ENCODE measurements at places on chromosomes 1 and 21. TPM values are rescaled to one million over a fixed set of nuclear protein-coding genes. Genes with fewer than 3 reads are reported as not detected.
A peak's percentile ranks its signal among the peaks of the same experiment; 100 is the strongest.

GRCh38 chr1:111906111-111906510 is 83.4 kb downstream of the KCND3 start:
- no peak for DNase-seq
- H3K27me3 ChIP-seq = peaks cover 31% of the 10 kb centered on the region
- H3K4me3 ChIP-seq = no peak overlapping the region
- no peaks in the 10 kb centered on the region for H3K36me3 ChIP-seq

DNA sequence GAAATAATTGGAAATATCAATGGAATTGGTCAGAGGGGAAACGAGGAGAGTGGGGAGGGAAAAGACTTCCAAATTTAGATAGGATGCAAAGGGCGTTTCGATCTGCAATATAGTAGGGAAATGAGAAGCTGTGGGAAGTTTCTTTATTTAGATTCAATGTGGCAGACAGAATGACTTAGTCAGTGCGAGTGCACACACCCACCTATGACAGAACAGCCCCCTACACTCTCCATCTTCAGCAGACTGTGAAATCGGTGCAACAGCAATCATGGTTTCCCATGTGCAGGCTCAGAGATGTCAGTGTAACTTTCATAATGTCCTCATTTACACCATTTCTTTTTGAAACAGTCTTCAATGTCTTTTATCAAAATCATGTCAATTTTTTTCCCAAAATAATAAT is 46.0 kb downstream of the DIP2A start:
- H3K27me3 ChIP-seq = no peaks in the 10 kb centered on the region
- no peaks in the 10 kb centered on the region for H3K4me1 ChIP-seq
- no peak for DNase-seq
- no peak overlapping the region for H3K4me3 ChIP-seq
- H3K36me3 ChIP-seq = peaks cover 33% of the 10 kb centered on the region

DNA sequence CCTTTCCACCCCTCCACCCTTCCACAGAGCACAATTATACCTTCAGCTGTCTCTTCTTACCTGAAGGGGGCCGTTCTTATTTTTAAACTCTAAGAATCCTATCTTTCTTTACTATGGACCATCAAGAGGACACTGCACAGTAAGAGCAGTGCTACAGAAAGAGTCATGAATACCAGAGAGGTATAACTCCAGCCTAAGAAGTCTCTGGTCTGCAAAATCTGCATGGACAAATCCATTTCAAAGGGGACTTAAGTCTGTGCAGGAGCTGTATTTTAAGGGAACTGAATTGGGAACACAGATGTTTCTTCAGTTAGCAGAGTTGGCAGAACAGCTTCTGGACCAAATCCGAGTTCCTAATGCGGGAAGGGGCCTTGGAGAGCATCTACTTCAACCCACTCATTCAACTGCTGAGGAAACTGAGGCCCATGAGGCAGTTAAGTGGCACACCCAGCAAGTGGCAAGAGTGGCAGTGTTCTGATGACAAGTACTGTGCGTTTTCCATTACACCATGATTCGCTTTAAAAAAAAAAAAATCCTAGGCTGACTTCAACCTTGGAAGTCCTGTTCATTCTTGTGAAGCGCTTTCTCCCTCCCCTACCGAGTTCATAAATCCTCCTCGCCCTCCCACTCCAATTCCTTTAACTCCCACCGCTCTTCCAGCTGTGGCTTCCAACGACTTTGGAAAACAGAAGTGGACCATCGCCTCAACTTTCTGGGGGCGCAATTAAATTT is 1.8 kb downstream of the PLPP3 start:
- H3K4me3 ChIP-seq = peak overlapping the region; percentile 96
- H3K27ac ChIP-seq = peak overlapping the region; percentile 90
- no peaks in the 10 kb centered on the region for H3K27me3 ChIP-seq

- no peak overlapping the region for H3K4me3 ChIP-seq
- no peak overlapping the region for H3K27ac ChIP-seq
- no peaks in the 10 kb centered on the region for H3K4me1 ChIP-seq
- H3K36me3 ChIP-seq = no peaks in the 10 kb centered on the region
- no peaks in the 10 kb centered on the region for H3K27me3 ChIP-seq
Observed at GRCh38 chr1:105585791-105586190, 1470.7 kb upstream of the PRMT6 start.

DNA sequence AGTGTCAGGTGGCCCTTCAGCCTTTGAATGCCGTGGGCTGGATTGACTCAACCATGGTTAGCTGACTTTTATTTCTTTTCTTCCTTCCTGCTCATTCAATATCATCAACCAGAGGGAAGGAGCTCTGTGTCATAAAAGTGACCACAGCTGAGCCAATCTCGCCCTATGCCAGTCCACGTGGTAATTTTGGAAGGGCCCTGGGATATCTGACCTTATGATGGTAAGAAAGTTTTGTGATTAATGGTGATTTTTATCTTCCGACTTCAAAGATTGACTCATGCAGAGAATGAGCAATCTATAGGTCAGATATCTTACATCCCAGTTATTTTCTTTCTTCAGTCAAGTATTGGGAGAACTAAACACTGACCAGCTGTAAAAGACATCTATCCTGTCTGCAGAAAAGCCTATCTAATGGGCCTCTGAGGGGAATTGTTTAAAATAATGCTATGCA is 170.3 kb downstream of the ZC3H11B start:
- H3K27me3 ChIP-seq = no peaks in the 10 kb centered on the region
- H3K4me1 ChIP-seq = peaks cover 10% of the 10 kb centered on the region
- H3K27ac ChIP-seq = no peak overlapping the region

- H3K27ac ChIP-seq = no peak overlapping the region
- DNase-seq = peak; percentile 8
- H3K36me3 ChIP-seq = no peaks in the 10 kb centered on the region
Observed at GRCh38 chr1:53573931-53574330, 114.7 kb downstream of the DMRTB1 start.

DNA sequence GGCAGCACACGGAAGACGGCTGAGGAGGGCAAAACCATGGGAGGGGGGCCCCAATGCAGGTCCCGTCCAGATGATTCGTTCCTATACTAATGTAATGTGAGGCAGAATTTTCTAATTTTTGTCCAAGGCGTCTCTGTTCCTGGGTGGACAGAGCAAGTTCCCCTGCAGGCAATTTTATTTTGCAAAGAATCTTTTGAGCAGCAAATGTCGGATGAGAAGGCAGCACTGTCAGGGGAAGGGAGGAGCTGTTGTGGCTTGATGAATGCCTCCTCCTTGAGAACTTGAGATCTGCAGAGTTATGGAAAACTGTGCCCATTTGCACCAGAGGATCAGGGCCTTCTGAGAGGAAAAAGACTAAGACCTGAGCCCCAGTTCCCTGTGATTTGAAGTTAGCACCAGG is 17.3 kb downstream of the SLC1A7 start:
- H3K27me3 ChIP-seq = no peaks in the 10 kb centered on the region
- peaks cover 13% of the 10 kb centered on the region for H3K4me1 ChIP-seq
- no peak overlapping the region for H3K4me3 ChIP-seq
- no peak for DNase-seq
- H3K36me3 ChIP-seq = no peaks in the 10 kb centered on the region
- H3K27ac ChIP-seq = no peak overlapping the region

- DNase-seq = no peak
- peaks cover 13% of the 10 kb centered on the region for H3K4me1 ChIP-seq
- no peaks in the 10 kb centered on the region for H3K36me3 ChIP-seq
- no peak overlapping the region for H3K27ac ChIP-seq
- no peak overlapping the region for H3K4me3 ChIP-seq
Observed at GRCh38 chr21:42500736-42501135, 4.7 kb upstream of the RSPH1 start.

- H3K27me3 ChIP-seq = no peaks in the 10 kb centered on the region
- peaks cover 4% of the 10 kb centered on the region for H3K36me3 ChIP-seq
- no peaks in the 10 kb centered on the region for H3K4me1 ChIP-seq
- no peak overlapping the region for H3K27ac ChIP-seq
- DNase-seq = no peak
Observed at GRCh38 chr1:188065917-188066316, 1237.2 kb downstream of the PLA2G4A start.

DNA sequence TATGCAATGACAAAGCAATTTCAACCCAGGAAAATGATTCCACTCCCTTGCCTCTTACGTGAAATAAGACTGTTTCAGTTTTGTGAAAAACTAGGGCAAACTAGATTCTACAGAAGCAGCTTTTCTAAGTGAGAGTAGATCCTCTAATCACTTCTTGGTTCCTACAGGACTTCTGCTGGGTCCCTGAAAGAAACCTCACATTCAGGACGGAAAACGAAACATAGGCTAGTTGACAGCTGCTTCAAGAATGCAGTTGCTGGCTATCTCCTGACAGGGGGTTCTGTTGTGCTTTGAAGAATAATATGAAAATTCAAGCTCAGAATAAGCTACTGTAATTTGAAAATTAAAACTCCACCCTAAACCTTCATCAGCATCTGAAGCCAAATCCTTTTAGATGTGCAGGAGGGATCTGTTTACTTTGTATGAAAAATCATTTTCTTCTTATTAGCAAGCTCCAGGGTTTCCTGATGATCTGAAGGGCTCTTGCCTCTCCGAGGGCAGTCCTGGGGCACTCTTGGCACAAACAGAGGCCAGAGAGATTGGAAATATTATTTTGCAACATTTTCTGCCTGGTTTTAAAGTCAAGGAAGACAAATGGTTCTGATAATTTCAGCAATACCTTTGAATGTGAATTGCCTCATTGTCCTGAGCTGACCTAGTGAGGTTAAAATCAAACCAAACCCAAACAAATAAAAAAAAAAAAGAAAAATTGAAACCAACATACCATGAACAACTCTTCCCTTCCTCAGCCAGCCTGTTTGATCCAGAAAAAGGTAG is 55.0 kb downstream of the NTMT2 start:
- H3K4me1 ChIP-seq = peaks cover 19% of the 10 kb centered on the region
- H3K36me3 ChIP-seq = no peaks in the 10 kb centered on the region
- H3K27me3 ChIP-seq = peaks cover 3% of the 10 kb centered on the region
- H3K27ac ChIP-seq = no peak overlapping the region

DNA sequence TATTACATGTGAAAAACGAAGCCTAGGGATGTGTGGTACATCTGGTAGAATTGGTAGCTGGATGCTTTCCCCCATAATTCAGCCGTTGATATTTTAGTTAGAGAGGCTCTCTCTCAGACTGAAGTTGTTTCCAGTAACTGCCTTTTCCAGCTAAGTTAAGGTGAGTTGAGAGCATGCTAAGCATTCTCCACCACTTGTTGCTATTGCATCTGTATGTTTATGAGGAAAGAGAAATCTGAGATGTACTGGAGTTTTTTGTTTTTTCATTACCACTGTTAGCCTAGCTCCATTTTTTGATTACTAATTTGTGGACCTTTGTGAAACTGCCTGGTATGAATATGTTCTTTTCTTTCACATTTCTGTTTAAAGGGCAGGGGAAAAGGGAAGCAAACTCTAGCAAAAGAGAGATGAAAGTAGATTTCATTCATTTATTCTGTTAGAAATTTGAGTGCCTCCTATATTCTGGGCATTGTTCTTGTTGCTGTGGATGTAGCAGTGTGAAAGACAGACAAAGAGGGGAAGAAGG is 189.9 kb upstream of the CACYBP start:
- H3K36me3 ChIP-seq = no peaks in the 10 kb centered on the region
- no peak overlapping the region for H3K4me3 ChIP-seq
- H3K4me1 ChIP-seq = peaks cover 17% of the 10 kb centered on the region
- H3K27me3 ChIP-seq = no peaks in the 10 kb centered on the region
- no peak overlapping the region for H3K27ac ChIP-seq

GRCh38 chr1:44484155-44484688 is 79.2 kb downstream of the RNF220 start:
- no peaks in the 10 kb centered on the region for H3K27me3 ChIP-seq
- peak overlapping the region; percentile 45 for H3K27ac ChIP-seq
- no peak overlapping the region for H3K4me3 ChIP-seq
- peak; percentile 36 for DNase-seq
- H3K36me3 ChIP-seq = no peaks in the 10 kb centered on the region
- H3K4me1 ChIP-seq = peaks cover 26% of the 10 kb centered on the region

GRCh38 chr1:53378061-53378460 is 50.2 kb upstream of the LRP8 start:
- H3K4me3 ChIP-seq = no peak overlapping the region
- H3K27me3 ChIP-seq = peaks cover 21% of the 10 kb centered on the region
- no peak overlapping the region for H3K27ac ChIP-seq
- no peaks in the 10 kb centered on the region for H3K36me3 ChIP-seq
- H3K4me1 ChIP-seq = peaks cover 26% of the 10 kb centered on the region

GRCh38 chr1:84996846-84997666 is at the start of gene MCOLN2:
Gene MCOLN2, minus strand, starts transcription at chr1:84997113. Its CDS starts 241 bp downstream, at chr1:84996872.
- peaks cover 5% of the 10 kb centered on the region for H3K36me3 ChIP-seq
- peaks cover 17% of the 10 kb centered on the region for H3K4me1 ChIP-seq
- H3K27me3 ChIP-seq = peaks cover 76% of the 10 kb centered on the region
- H3K27ac ChIP-seq = no peak within 1 kb of the TSS
- DNase-seq = peak; percentile 67

- no peak overlapping the region for H3K4me3 ChIP-seq
- H3K4me1 ChIP-seq = peaks cover 70% of the 10 kb centered on the region
- no peaks in the 10 kb centered on the region for H3K27me3 ChIP-seq
- DNase-seq = no peak
- peaks cover 3% of the 10 kb centered on the region for H3K36me3 ChIP-seq
- H3K27ac ChIP-seq = no peak overlapping the region
Observed at GRCh38 chr1:19476450-19477190, 8.7 kb downstream of the CAPZB start.

DNA sequence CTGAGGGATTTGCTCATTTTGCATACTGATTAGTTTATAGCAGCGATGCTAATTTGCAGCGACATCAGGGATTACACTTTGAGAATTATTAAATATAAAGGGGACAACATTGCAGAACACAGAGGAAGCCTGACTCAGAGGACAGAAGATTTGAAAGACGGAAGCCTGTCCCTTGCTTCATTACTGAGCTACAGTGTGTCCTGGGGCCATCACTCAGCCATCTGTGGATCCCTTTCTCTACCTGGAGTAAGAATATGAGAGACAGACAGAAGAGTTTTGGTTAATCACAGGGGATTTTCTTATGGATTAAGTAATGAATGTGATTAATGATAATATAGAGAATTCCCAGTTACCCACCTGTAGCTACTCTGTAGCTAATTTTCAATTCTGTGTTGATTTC is 134.7 kb downstream of the DISC1 start:
- DNase-seq = no peak
- no peak overlapping the region for H3K27ac ChIP-seq
- no peaks in the 10 kb centered on the region for H3K36me3 ChIP-seq
- no peak overlapping the region for H3K4me3 ChIP-seq

DNA sequence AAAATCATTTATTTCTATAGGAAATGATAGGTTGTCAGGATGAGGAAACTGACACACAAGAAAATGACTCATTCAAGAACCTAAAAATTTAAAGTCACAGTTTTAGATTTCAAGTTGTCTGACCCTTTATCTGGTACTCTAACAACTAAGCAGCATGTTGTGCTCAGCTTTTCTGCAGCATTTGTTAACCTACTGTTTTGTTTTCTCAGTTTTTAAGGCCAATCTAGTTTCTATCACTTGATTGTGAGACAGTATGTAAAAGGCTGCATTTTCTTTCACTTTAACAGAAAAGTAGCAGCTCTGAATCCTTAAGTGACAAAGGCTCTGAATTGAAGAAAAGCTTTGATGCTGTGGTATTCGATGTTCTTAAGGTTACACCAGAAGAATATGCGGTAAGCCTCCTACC is 59.1 kb downstream of the RALGPS2 start:
- H3K36me3 ChIP-seq = peaks cover 4% of the 10 kb centered on the region
- no peak overlapping the region for H3K4me3 ChIP-seq
- no peak overlapping the region for H3K27ac ChIP-seq
- no peak for DNase-seq

The KIAA1614 gene
- total RNA-seq = 3.3 TPM

The UTS2 gene
- total RNA-seq = not detected

The F13B gene
- not detected for total RNA-seq

The TRIM58 gene
- 1.6 TPM for total RNA-seq

The PKLR gene
- 2.5 TPM for total RNA-seq

The LCE3E gene
- not detected for total RNA-seq

The SPRR5 gene
- not detected for total RNA-seq

The PM20D1 gene
- total RNA-seq = 0.23 TPM

The FBXO42 gene
- total RNA-seq = 17.5 TPM

The HEYL gene
- 3.6 TPM for total RNA-seq

The HTR6 gene
- 1.2 TPM for total RNA-seq

The LIPI gene
- not detected for total RNA-seq

The RAB13 gene
- total RNA-seq = 117 TPM

The HLX gene
- total RNA-seq = 0.53 TPM
